ENCODE measurements at places on chromosomes 3 and 15.

DNA sequence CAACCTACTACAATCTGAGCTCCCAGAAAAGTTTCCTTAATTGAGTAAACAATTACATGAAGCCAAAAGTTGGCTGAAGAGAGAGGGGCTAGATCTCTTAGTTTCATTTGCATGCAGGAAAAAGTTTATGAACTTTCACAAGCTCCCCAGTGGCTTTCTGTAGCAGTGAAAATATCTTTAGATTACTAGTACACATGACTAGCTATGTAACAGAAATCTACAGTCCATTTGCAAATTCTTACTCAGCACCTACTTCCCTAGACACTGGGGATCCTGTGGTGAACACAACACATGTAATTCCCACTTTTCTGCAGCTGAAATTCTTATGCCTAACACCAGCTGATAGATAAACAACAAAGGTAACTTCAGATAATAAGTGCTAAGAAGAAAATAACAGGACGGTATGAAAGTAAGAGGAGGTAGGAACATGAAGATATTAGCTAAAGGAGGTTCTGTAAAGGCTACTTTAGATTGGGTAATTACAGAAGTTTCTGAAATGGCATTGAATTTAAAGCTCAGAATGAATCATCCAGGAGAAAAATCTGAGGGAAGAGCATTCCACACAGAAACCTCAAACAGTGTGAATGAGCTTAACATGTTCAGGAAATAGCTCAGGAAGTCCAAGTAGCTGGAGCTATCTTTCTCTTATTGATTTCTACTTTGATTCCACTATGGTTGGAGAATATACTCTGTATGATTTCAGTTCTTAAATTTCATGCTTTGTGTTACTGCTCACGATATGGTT is 204.8 kb downstream of the MAGI1 start:
- no peak for DNase-seq

GRCh38 chr3:154229217-154229590 is 95.1 kb downstream of the DHX36 start:
- no peak for DNase-seq

DNA sequence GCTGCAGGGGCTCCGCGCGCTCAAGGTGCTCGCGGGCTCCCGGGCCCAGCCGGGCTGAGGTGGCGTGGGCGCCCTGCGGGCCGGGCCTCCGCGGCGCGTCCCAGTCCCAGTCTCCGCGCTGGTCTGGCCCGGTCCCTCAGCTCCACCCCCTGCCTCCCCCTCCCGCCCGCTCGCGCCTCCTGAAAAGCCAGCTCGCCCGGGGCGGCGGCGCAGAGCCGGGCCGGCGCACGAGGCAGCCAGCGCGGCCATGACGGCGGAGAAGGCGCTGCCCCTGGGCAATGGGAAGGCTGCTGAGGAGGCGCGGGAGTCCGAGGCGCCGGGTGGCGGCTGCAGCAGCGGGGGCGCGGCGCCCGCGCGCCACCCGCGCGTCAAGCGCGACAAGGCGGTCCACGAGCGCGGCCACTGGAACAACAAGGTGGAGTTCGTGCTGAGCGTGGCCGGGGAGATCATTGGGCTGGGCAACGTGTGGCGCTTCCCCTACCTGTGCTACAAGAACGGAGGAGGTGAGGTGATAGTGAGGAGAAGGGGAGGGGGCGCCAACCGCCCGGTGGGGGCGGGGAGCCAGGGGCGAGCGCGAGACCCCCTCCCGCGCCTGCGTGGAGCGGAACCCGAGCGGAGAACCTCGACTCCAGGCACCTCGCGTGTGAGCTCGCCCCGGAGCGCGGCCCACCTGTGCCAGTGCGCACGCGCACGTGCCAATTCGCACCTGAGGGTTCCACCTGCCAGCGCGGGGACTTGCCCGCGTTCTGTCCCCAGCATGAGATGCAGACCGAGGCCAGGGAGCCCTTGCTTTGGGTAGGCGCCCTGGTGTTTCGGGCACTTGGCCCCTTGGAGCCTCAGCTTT is at the start of gene SLC6A11:
TSS of gene SLC6A11 (plus strand) at position 210 of the 844 bp plus-strand sequence. CDS start at position 248, 38 bp downstream.
- DNase-seq = no peak

DNA sequence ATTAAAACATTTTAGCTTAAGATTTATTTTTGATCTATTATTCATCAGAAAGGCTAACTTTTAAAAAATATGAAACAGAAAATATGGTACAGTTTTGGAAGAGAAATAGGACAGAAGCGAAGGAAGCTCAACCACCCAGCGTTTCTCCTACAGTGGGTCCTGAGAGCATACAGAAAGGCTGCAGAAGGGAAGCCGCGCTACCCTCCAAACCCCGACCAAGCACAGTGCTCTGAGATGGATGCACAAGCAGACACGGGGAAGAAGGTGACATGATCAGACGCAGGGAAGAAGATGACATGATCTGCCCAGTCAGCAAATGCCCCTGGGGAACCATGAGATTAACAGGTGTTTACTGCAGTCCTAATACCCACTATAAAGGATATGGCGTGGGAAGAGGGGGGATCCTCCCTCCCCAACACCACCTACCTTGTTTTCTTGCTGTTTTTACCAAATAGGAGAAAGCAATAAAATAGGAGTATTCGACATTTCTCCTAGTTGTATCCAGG is 14.4 kb downstream of the DCUN1D1 start:
- no peak for DNase-seq

- DNase-seq = no peak
These were observed 59.0 kb upstream of the CMSS1 start for GRCh38 chr3:99758502-99759177.

DNA sequence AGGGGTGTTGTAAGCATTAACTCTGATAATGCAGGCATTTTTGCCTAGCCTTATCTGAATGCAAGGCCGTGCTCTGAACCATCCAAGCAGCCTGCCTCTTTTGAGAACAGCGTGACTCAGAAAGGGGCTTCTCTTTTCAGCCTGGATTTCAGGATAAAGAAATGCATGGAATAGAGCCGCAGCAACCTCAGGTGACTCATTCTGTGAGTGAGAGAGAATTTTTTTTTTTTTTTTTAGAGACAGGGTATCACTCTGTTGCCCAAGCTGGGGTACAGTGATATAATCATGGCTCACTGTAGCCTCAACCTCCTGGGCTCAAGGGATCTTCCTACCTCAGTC is 20.6 kb upstream of the PDE8A start:
- no peak for DNase-seq

GRCh38 chr3:56115199-56115598 is 353.1 kb downstream of the ERC2 start:
- no peak for DNase-seq
